ENCODE measurements at places on chromosomes 2 and 18.
A peak's percentile ranks its signal among the peaks of the same experiment; 100 is the strongest.

DNA sequence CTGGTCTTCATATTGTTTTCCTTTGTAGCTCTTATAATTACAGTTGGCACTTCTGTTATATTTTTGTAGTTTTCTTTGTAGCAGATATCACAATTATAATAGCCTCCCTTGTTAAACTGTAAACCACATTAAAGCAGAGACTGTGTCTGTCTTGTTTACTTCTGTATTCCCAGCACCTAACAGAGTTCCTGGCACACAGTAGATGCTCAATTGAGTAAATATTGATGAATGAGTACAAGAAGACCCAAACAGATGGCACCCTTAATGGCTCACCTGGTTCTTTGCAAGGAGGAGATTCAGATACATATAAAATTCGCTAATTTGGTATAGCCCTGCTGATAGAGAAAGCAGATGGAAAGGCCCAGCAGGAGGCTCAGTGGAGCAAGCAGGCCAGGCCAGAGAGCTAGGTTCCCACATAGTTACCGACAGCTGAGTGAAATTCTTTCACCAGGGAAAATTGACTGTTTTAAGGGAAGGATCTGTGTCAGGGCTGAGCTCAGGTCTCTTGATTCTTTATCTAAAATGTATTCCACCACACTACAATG lies 120.1 kb downstream of the NUP35 start:
- no peak for DNase-seq

DNA sequence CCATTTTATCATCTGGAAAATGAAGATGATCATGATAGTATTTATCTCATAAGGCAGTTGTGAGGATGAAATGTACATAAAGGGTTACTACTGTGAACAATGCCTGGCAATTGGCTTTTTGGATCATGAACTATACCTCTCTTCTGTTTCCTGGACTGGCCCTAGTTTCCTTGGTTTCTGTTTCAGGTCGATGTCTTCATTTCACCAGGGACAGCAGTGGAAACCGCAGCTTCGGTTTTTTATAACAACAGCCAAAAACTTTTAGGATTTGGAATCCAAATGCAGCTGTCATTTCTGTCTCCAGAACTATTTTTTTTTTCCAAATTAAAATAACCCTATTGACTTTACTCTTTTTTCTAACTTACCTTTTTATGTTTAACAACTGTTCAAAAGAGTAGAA lies 425.1 kb downstream of the RND3 start:
- DNase-seq = no peak

GRCh38 chr2:186493564-186494085 lies 7.6 kb downstream of the ZC3H15 start:
- DNase-seq = no peak

GRCh38 chr2:77284353-77284752 lies 237.8 kb downstream of the LRRTM4 start:
- DNase-seq = no peak

DNA sequence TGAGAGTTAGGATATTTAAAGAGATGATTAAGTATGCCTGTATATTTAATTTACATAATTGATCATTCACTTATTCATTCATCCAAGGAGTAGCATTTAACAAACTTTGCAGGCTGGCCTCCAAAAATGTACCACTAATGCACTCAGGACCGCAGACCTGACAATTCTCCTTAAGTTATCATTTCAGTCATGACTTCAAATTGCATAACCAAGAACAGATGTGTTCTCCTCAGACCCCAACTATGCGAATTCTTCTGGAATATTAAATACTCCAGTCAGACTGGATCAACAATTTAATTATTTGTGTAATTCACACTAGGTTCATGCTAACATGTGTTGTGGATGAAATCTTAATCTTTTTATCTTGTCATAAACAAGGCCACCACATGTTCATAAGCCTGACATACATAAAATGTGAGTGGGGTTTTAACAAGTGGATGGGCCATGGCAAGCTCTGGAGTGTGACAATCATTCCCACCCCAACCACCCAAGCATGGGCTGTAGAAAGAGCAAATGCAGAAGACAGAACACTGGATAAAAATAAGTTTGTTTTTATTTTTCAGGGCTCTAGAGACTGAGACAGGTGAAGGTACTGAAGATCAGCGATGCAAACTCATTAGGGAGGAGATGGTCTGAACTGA lies 3.2 kb downstream of the REG1B start:
- DNase-seq = no peak

DNA sequence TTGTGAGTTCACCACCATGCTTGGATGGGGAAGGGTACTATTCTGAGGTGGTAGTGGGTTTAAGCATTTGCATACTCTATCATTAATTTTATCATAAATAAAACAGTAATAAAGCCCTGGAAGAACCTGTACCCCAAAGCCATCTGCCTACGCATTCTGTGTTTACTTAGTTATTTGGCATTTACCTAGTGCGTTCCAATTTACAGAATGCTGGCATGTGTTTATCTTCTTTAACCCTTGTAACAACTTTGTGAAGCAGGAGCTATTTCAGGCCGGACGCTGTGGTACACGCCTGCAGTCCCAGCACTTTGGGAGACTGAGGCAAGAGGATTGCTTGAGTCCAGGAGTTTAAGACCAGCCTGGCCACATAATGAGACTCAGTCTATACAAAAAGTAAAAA lies 17.8 kb upstream of the ODC1 start:
- DNase-seq = no peak

- peak; percentile 31 for DNase-seq
Observed at GRCh38 chr2:233402346-233402745, 48.1 kb downstream of the DGKD start.

DNA sequence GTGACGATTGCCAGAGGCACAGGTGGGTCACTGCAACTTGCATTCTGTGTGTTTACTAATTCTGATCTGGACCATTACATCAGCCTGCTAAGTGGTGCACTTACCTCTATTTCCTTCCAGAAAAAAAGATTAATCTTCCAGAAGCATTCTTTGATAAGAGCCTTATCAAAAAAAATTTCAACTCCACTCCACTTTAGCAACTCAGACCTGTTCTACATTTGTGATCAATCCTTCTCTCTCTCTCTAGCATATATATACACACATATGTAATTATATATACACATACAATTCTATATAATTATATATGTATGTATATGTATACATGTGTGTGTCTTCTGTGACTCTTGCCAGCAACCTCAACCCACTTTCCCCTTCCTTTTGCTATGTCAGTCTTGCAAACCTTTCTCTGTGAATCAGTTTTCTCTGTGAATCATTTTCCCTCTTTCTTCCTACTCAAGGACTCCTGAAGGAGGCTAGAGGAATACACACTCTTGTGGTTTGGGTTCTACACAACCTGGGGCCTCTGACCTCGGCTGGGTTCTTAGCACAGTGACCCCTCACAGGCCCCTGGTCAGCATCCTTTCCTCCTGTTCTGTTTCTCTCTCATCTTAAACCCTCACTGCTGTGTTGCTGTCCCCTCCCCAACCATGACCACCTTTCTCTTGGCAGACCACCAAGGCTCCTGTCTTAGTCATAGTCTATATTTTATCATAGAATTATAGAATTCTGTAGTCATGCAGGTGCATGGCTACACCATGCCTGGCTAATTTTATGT lies 130.4 kb upstream of the PELI1 start:
- no peak for DNase-seq

DNA sequence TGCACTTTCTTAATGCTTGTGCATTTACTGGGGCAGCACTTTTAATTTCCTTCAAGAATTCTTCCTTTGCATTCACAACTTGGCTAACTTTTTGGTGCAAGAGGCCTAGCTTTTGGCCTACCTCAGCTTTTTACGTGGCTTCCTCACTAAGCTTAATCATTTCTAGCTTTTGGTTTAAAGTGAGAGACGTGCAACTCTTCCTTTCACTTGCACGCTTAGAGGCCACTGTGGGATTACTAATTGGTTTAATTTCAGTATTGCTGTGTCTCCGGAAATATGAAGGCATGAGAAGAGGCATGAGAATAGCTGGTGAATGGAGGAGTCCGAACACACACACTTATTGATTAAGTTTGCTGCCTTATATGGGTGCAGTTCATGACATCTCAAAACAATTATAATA lies 354.1 kb downstream of the DLGAP1 start:
- no peak for DNase-seq

GRCh38 chr2:125455110-125455509 lies 1200.8 kb upstream of the GYPC start:
- DNase-seq = no peak

DNA sequence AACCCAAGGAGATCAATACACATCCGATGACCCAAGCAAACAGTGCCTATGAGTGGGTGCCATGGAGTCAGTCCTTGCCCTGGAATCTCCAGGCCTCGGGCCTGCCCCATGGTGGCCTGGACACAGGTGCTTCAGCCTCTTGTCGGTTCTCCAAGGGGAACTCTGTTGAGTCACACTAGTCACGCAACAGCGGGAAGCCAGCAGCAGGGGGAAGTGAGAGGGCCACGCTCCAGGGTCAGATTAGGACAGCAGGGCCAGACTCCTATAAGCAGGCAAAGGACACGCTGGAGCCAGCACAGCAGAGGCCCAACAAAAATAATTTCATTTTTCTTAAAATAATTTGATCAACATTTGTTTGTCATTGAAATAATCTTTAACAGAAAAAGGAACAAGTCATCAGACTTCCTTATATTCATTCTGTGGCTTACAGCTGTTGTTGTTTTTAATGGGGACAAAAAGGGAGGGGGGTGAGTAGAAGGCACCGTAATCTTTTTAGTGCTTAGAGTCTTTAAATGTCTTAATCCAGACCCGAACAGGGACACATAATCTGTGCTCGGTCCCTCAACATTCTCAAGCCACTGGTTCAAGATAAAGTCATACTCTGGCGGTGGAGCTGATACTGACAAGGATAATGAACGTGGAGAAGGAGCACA lies 16.4 kb upstream of the ARMC9 start:
- no peak for DNase-seq

GRCh38 chr2:26911911-26912861 lies 58.3 kb upstream of the MAPRE3 start:
- DNase-seq = no peak

DNA sequence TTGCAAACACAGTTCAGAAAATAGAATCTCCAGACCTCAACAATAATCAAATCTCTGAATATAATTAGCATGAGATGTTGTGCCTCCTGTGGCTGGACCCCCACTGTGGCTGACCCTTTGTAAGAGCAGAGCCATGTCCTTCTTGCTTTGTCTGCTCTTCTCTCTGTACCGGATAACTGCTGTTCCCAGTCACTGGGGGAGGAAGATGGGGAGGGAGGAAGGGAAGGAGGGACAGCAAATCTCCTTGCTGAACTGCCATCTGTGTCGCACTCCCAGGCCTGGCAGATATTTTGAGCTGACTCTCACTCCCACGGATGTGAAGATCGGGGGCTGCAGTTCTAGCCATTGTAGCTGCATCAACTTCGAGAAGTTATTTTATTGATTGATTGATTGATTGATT lies 319.0 kb upstream of the CXCR4 start:
- no peak for DNase-seq

DNA sequence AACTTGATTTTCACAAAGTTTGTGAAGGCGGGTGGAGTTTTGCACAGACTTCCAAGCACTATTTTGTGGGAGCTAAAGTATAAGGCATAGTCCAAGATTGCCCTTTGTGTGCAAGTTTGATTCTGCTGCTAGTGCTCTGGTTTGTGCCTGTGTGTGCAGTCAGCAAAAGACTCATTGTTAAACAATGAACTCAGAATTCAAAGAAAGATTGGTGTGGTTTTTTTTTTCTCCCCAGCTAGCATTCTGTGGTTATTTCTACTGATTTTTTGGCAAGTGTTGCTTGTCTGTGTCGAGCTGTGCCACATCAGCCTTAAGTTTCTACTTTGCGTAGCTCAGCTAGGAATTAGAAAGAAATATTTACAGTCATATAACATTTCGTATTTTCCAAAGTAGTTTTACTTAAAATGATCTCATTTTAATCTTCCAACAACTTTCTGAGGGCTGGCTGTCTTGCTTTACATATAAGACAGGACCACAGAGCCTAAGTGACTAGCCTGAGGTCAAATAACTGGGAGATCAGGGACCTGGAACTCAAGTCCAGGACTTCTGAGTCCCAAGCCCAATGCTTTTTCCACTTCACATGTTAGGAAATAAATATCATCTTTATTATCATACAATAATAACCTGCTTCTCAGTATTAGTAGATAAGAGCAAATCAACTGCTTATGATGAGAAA lies 69.8 kb downstream of the BABAM2 start:
- DNase-seq = no peak

DNA sequence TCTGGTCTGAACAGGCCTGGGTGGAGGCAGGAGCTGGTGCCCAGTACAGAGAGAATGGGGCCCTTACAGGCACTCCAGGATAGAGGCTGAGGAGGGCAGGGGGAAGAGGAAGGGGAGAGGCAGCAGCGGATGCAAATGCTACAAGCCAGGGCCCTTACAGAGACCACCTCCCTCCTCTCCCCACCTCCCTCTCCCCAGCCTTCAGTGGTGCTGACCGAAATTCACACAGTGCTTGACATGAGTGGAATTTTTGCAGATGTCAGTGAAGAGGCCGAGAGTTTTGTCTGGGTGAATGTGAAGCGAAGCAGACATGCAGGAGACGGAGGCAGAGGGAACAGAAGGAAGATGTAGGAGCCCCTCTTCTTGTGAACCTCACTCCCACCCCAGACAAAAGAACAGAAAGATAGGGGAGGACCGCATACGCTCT lies 31.9 kb downstream of the CIB4 start:
- peak; percentile 8 for DNase-seq

DNA sequence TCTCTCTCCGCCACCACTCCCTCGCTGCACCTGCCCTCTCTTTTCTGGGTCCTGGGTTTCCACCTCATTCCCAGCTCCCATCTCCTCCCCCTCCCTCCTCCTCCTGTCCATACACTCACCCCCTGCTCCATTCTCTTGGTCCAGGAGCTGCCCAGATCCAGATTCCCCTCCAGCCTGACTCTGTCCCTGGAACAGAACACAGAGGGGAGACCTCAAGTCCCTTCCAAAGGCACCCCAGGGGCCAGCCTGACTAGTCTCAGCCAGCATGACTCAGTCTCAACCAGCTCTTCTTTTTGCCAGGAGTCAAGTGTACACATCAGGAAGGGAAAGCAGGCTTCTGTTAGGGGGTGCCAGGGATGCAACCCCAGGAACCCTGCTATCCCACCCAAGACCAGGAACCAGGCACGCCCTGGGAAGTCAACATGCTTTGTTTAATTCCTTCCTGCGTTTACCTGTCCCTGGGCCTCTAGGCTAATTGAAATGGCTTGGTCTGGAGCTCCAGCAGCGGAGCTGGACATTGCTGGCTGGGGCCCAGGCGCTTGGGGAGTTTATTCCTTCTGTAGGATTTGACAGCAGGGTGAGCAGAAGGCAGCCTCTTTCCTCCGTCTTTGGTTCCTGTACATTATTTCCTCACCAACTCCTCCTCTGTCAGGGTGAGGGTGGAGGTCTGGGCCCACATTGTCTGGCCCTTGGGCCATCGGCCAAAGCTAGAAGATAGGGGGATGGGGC lies 28.4 kb upstream of the SELENOI start:
- DNase-seq = no peak

- no peak for DNase-seq
Observed at GRCh38 chr18:13076886-13077285, 85.7 kb downstream of the CEP192 start.

DNA sequence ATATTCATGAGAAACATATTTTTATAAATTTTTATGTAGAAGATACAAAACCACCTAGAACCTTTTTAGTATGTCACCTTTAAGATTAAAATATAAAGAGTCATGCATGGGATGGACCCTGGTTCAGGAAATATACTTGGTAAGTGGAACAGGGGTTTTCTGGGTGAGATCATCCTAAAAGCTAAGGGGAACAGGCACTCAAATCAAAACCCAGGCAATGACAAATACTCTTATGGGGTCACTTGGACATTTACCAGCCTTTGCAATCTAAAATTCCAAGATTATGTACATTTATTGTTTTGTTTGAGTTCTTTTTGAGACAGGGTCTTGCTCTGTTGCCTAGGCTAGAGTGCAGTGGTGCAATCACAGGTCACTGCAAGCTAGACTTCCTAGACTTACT lies 65.8 kb downstream of the SGPP2 start:
- DNase-seq = no peak

Data from left forelimb (tissue), 1 donor.